Activated CD4-positive, CD25-positive, alpha-beta regulatory T cell treated with anti-CD3 and anti-CD28 coated beads, Interleukin-2, amount 50 U/mL, for 16 hours (primary cell): ENCODE measurements at places on chromosomes 6 and 20.

DNA sequence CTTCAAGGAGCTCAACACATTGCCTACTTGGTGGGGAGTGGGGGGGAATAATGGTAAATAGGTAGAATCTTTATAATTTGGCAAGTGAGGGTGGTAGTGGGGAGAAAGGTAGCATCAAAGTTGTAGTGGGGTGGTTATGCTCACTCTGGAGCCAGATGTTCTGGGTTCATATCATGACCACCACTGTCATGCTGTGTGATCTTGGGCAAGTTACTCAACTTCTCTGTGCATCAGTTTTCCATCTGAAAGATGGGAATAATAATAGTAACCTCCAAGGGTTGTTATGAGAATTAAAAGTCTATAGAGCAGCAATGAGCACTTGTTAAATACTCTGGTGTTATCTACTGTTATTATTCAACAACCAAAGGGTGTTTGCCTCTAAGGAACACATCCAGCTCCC lies 22.0 kb upstream of the PREX1 start:
- DNase-seq: no peak

GRCh38 chr6:141261016-141261671 lies 871.6 kb upstream of the GJE1 start:
- no peak for DNase-seq

DNA sequence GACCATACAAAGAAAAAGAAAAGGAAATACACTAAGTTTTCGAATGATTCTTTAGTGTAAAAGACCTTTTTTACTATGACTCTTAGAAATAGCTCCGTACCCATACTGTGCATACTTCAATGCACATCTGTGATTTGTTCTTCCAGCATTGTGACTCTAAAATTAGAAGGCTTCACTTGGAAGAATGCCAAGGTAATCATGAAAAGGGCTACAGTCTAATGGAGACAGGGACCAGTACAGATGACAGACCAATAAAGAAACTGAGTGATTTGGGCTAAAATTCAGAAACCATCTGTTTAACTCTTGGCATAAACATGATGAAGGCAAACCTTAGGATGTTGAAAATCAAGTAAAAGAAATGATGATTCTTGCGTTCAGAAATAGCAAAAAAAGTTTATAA lies 46.3 kb downstream of the CYP39A1 start:
- no peak for DNase-seq

DNA sequence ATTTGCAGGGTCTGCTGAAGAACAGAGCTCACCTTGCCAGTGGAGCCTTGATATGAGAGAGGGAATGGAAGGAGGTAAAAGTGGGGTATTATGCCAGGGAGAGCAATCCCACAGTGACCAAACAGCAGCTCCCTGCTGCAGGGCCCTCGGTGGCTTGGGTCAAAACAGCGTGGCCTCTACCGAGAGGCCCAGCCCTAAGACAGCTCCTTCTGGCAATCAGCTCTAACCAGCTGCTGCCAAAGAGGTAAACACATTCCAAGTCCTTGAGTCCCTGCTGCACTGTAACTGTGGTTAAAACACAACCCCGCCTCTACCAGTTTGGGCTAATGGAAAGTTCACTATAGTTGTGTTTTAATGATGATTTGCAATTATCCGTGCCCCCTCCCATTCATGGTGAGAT lies 1.4 kb upstream of the DAAM2 start:
- no peak for DNase-seq

DNA sequence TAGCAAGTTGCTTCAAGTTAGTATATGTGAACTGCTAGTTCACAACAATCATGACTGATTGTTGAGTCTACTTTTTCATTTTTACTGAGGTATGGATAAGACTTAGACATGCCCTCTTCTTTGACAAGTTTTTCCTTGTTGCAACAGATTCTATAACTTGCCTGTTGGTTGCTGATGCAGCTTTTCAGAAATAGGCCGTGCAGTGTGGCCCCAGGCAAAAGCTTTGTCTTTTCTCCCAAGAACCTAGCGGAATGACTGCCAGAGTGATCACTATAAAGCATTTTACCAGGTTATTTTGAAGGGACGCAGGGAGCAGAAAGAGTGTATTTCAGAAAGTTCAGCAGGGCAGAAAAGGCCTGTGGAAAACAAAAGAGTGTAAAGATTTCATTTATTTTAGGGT lies 16.0 kb downstream of the HECA start:
- DNase-seq: no peak

GRCh38 chr6:48889429-48889828 lies 573.6 kb downstream of the MMUT start:
- no peak for DNase-seq

- DNase-seq: no peak
These were observed 184.2 kb upstream of the FOXA2 start for GRCh38 chr20:22768266-22769178.

- DNase-seq: no peak
These were observed 287.7 kb downstream of the CLIC5 start for GRCh38 chr6:45727819-45728449.

DNA sequence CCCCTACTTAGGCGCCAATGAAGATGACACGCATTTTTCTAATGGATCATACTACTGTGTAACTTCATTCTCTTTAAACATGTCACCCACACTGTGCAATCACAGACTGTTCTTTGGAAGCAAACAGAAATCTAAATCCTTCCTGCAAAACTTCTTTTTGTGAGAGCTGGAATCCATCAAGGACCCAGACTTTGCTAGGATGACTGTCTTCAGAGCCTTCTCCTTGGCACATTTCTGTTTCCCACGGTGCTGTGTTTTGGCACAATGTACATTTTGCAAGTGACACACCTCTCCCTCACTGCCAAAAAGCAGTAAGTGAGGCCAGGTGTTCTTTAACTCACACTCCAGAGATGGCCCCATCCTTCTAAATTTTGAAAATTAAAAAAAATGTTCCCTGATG lies 21.7 kb upstream of the TAGAP start:
- no peak for DNase-seq

- DNase-seq: no peak
These were observed 6.0 kb upstream of the MRAP2 start for GRCh38 chr6:84027340-84028181.

- DNase-seq: peak; percentile 8
These were observed 429 bp downstream of the AMD1 start for GRCh38 chr6:110874880-110875547.

- DNase-seq: no peak
These were observed 21.3 kb downstream of the GRM1 start for GRCh38 chr6:146050168-146050567.

GRCh38 chr6:16322666-16323312 lies 84.4 kb downstream of the GMPR start:
- DNase-seq: peak; percentile 54

- no peak for DNase-seq
These were observed 38.2 kb upstream of the TIAM2 start for GRCh38 chr6:154956771-154957522.

- no peak for DNase-seq
These were observed 22.1 kb downstream of the L3MBTL1 start for GRCh38 chr20:43529457-43530153.

DNA sequence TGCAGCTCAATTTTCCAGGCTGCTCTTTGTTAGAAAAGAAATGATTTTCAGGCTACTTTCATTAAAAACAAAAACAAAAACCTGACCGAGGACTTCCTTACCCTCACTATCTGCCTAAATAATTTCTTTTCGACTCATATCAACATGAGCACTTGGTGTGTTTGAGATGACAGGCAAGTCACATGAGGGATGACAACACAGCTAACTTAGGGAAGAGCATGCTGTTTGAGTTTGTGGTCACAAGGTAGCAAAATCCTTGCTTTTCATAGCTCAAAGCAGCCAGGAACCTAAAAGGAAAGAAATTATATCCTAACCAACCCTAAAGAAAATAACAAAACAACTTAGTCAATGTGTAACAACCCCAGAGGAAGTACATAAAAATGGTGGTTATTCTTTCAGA lies 459.5 kb downstream of the KIF16B start:
- no peak for DNase-seq

DNA sequence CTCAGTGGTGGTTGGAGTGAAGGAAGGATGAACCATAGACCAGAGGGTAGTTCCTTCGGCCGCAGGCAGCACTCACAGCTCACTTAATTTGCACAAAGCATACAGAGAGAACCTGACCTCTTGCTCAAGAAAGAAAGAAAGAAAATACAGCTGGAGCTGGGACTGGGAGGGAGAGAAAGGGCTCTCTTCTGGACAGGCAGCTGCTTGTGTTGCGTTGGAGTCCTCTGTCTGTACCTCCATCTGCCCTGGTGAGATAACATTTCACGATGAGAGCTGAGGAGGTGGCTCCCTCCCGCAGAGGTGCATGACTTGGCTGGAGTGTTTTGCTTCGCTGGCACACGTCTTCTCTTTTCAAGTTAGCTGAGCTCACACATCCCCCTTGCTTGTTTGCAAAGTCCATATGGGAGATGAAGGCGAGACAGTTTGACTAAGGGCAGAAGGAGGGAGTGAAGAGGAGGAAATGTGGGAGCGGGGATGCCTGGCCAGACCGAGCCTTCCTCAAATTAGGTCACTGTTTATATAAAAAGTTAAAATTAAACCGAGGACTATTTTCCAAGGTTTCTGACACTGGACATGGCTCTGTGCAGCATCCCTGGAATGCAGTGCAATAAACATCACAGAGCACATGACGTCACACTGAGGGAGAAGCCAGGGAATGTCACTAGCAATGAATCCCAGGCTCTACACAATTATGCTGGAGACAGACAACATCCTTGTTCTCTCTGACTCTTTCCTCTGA lies 359.4 kb downstream of the CD83 start:
- DNase-seq: no peak

GRCh38 chr6:110307368-110307767 lies 50.8 kb downstream of the METTL24 start:
- no peak for DNase-seq

DNA sequence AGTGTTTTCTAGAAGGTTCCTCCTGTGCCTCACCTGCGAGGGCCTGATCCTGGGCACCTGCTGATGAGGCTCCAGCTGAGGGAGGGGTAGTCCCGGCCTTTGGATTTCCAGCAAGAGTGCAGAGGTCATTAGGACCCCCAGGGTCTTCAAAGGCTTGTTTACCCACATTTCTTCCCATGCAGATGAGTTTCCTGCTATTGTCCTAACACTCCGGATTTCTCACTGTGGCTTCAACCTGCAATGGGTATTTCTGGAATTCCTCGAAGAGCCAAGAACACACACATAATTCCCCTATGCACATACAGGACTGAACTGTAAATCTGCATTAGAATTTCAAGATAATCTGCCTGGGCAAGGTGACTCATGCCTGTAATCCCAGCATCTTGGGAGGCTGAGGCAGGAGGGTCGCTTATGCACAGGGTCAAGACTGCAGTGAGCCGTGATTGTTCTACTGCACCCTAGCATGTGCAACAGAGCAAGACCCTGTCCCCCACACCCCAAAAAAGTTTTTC lies 53.9 kb downstream of the ADNP start:
- no peak for DNase-seq

GRCh38 chr6:130009146-130009545 lies 9.2 kb upstream of the L3MBTL3 start:
- no peak for DNase-seq

DNA sequence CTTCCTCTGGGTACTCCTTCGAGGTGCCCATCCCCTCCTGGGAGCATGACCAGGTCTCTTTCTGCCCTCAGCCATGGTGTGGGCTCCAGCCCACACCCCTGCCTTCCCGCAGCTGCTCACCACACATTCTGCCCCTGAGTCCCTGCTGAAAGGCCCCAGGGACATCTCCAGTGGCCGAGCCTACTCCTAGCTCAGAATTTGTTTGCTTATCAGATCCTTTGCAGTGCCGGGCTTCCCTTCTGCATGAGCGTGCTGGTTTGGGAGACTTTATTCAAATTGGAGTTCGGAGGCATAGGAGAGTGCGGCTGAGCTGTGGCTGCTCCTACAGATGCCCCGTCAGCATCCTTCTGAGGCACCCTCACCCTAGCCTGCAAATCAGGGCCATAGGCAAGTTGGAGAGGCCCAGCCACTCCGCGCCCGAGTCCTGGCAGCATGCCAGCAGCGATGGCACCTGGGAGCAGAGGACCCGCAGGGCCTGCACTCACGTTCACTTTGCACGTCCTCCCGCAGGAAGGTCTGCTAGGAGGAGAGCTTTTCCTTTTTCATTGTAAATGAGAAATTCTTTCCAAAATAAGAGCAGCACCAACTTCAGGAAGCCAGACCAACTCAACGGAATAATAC lies 327.3 kb downstream of the QKI start:
- DNase-seq: no peak

- DNase-seq: no peak
These were observed 35.5 kb upstream of the ZFAND3 start for GRCh38 chr6:37783856-37784584.

GRCh38 chr6:156167016-156167624 lies 610.1 kb upstream of the ARID1B start:
- no peak for DNase-seq

GRCh38 chr20:34953960-34954359 lies 1.6 kb downstream of the GSS start:
- DNase-seq: no peak

DNA sequence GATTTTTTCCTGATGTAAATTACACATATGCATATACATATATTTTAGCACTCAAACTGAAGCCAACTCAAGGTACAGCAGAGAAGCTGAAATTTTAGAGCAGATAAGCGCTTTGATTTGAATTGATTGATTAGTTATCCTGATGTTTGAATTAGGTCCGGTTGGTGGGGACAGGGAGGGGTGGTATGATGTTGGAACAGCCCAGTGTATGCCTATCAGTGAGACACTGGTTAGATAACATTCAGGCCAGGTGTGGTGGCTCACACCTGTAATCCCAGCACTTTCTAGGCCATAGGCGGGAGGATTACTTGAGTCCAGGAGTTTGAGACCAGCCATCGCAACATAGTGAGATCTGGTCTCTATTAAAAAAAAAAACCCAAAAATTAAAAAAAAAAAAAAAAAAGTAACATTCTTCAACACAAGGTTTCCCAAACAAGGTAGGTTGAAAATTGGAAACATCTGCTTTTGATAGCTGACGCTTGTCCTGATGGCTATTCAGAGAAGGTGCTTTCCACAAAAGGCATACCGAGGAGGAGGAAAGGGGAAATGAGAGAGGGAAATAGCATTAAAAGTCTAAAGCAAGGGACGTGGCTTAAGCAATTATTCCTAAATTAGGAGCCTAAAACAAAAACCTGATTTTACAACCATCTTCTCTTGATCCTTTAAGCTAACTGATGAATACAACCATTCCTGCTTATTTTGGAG lies 288.4 kb upstream of the JARID2 start:
- no peak for DNase-seq

GRCh38 chr6:163916315-163917081 lies 502.0 kb downstream of the QKI start:
- DNase-seq: no peak

DNA sequence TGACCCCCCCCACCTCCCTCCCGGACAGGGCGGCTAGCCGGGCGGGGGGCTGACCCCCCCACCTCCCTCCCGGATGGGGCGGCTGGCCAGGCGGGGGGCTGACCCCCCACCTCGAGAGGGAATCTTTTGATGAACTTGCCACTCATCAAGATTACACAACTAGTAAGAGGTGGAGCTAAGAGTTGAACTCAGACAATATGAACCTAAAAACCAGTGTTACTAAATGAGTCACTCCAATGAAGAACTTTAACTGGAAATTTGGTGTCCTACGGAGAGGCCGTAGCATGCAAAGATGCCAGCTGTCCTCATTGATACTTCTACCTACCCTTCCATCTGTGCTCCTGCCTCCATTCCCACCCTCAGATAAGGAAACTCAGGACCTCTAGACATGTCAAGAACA lies 42.8 kb downstream of the PFDN4 start:
- DNase-seq: no peak
